CD8-positive, alpha-beta memory T cell (primary cell): ENCODE measurements at places on chromosomes 2 and 18. TPM values are rescaled to one million over a fixed set of nuclear protein-coding genes. Genes with fewer than 3 reads are reported as not detected.

DNA sequence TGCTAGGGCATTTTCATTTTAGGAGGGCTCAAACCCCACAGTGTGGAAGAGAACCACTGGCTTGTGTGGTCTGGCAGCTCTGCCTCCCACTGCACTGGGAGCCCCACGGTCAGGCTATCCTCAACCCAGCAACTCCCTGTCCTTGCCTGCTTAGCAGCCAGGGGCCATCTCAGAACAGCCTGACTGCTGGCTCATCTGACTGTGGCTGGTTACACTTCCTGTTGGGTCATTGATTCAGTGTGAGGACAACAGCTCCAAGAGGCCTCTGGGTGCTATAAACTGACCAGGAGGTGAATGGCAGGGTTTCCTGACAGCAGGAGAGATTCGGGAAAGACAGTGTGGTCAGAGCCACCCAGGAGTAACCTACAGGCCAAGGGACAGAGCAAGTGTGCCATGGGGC, 40.1 kb downstream of the AMER3 start:
- no peak for DNase-seq

DNA sequence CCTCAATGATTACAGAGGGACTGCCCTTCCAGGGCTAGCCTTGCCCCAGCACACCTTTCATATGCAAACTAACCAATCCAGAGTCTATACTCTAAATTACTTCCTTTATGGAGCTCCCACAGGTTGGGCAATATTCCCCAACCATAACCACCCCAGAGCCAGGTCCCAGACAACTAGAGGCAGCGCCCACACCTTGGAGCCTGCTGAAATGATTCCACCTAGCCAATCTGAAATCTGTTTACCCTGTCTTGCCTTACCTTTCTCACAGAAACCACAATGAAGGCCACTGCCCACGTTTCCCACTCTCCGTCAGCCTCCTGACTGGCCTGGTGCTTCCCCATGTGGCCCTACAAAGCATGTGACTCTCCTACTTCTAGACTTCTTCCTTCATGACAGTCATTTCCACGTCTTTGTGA, 62.0 kb downstream of the REEP1 start:
- DNase-seq, result no peak

DNA sequence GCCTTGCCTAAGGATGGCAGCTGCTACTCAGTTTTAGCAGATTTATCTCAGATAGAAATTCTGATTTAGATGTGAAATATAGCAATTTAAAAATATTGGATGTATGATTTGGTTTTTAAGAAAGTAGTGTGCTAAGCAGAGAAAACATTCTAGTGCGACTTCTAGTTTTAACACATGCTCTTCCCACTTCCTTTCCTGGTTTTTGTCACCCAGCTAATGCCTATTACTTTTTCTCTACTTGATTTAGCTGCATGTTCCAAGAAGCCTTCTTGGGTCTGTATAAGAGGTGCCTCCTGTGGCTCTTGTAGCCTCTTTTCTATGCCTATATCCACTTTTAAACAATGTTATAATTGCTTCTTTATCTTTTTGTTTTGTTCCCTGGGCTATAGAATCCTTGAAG, 53.0 kb downstream of the GPD2 start:
- DNase-seq, result no peak

DNA sequence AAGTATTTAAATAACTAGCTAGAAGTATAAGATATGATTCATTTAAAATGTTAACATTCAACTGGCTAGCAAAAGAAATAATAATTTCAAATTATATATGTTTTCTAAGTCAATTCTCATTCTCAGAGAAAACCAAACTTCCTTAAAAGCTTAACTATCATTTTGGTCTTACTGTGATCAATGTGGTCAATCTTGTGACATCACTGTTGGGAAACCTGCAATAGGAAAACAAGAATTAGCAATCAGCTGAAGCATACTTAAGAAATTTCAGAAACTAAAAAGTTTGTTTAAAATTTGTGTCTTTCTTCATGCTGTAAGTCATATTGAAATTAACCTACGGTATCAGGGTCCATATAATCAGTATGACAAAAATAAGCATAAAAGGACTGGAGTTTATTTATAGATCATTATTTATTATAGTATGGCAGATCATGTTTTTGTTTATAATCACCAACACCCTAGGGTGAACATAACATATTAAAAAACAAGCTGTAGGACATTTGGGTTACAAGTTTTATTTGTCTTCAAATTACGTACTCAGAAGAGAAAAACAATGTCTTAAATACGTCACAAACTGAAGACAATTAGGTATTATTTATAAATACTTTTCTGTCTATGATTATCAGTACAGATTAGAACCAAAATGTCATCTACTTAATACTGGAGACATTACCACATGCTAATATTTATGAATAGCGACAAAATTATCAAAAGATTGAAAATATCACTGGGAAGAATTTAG, 60.5 kb downstream of the BAZ2B start:
- DNase-seq, result no peak

GRCh38 chr2:189851174-189851826, 67.0 kb downstream of the PMS1 start:
- DNase-seq, result no peak

The GKN2 gene
- not detected for total RNA-seq

The FAHD2B gene
- 21.5 TPM for total RNA-seq

The CYS1 gene
- total RNA-seq, result 0.20 TPM
